ENCODE measurements at places on chromosomes 3 and 15.

DNA sequence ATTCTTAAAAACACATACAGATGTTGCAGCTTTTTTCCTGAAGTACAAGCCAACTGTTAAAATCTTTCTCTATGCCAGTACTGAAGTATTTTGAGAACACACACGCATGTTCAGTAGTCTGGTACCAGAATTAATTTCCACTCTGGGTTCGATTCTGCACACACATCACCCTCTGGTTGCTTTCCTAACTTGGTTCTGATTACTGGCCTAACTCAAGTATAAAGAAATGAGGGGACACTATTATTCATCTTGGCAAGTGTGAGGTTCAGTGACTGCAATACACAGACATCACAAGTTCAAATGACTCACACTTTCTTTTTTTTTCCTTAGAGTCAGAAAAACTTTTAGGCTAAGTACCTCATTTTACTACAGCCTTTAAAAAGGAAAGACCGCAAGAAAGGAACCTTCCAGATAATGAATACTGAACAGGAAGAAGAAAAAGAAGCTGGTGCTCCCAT, 37.4 kb upstream of the LDHAL6B start:
- DNase-seq: peak; percentile 89

DNA sequence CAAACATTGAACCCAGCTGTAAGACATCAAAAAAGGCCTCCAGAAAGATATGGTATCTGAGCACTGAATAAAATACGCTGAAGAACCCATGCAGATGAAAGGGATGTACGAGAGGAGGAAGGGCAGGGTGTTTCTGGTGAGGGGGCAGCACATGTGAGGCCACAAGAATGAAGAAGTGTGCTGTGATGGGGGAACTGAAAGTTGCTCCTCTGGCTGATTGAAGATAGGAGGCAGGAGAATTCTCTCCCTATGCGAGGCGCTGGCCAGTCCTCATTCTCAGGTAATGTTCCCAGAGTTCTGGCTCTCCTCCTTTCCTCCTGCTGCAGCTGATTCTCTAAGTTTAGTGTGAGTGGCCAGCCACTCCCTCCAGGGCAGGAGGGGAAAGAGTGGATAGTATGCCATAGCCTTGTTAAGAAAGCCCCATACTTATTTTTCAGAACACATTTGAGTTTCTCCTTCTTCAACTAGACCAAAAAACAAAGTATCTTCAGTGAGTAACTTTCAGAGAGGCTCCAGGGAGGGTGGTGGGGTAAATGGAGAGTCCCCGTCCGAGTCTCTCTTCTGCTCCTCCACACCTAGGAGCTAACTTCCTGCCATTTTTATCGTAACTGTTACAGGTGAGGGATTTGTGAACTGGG, 26.9 kb upstream of the MYO1E start:
- DNase-seq: no peak

DNA sequence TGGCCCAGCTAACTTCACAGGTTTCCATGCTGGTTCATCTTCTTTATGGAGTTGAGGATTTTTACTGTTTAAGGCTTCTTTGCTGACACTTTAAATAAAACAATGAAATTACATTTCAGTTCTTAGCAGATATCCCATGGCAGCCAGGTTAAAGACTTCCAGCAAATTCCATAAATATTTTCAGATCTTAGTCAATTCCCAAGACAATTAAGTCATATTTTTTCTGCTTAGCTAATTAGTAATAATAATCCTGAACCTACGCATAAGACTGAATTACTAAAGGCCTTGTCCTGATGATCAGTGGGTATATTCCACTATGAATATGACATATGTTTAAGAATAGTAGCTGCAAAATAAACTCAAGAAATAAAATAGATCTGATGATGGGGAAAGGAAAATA, 83.3 kb downstream of the NR2E3 start:
- DNase-seq: no peak

GRCh38 chr15:34644851-34645250, 61.4 kb upstream of the GOLGA8B start:
- DNase-seq: no peak

- DNase-seq: no peak
Observed at GRCh38 chr3:64958199-64958843, 270.5 kb upstream of the ADAMTS9 start.

DNA sequence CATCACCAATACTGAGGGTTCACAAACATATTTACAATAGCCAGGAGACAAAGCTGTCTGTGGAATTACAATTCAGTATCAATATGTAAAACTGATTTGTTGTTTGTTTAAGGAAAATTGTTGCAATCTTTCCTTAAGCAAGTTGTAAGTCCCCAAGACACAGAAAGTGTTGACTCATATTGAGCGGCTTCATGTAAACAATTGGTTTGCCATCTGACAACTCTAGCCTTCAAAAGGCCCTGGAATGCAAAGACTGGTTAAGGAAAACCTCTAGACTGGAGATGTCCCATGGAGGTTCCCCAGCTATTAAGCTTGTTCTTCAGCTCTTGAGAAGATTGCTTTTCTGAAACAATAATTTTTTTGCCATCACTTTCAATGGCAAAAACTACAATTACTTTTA, 283.7 kb upstream of the PROK2 start:
- DNase-seq: peak; percentile 23

GRCh38 chr15:40088929-40089755, 19.5 kb downstream of the BMF start:
- no peak for DNase-seq

- peak; percentile 18 for DNase-seq
Observed at GRCh38 chr3:42129014-42129953, 38.1 kb downstream of the TRAK1 start.

GRCh38 chr3:59545374-59545773, 495.5 kb upstream of the CFAP20DC start:
- DNase-seq: no peak

DNA sequence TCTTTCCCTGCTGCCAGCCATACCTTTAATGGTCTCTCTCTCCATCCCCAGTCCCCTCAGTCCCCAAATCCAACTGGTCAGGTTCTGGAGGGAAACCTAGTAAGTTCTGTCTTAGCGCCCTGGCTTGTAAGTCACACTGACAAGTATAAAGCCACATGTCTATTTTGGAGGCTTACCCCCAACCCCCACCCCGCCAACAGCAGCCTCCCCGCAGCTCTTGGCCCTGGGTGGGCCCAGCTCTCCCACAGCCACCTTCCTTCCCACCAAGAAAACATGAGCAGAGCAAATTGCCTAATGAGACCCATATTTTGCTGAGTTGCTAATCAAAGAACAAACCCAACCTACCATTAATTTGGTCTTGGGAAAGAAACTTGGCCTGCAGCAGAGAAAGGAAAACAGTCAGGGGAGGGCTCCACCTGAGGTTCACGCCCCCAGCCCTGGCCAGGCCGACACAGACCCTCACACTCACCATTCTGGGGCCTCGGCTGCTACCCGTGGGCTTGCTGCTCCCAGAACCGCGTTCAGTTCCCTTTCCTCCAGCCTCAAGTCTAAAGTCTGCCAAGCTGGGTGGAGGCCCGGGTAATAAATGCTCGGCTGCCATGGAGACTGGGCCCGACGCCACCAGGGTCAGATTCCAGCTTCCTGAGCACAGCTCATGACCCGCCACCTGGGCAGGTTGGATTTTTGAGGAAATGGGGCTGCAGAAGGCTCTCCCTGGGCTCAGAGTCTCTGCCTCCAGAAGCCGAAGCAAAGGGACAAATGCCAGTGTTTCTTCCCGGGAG, at the start of gene CALML4:
CALML4 (minus strand) TSS at position 557 of the 782 bp plus-strand sequence; CDS start at position 472, 85 bp downstream.
- no peak for DNase-seq

Data from ELR (cell line).